ENCODE measurements at places on chromosomes 5 and 9.

DNA sequence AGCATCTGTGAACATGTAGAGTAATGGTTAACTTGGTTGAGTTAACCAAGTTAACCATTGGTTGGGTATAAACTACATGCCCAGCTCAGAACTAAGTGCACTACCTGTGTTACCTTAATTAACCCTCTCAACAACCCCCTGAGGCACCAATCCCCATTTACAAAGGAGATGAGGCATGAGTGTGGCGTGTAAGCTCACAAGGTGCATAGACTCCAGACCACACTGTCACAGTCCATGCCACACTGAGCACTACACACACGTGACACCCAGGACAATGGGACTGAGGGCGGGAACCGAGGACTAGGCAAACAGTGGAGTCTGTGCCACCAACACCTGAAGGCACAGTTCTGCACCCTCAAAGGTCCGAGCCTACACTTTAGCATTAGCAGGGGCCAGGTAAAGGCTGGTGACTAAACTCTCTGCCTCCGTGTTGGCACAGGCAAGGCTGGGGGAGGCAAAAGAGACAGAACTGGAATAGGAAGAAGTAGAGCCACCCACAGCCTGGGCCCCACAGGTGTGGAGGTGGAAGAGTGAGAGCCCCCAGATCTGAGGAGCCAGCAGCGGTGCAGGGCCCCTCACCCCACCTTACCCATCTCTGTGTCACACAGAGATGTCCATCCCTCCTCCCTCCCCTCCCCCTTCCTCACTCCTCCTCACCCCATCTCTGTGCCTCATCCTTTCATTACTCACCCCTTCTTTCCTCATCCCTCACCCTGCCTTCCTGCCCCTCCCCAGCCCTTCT lies 2.2 kb upstream of the DNAJB5 start:
- no peak for DNase-seq

- no peak for DNase-seq
These were observed 79.0 kb downstream of the FBXW11 start for GRCh38 chr5:171927345-171927941.

GRCh38 chr9:135736272-135736978 lies 34.4 kb downstream of the KCNT1 start:
- no peak for DNase-seq

DNA sequence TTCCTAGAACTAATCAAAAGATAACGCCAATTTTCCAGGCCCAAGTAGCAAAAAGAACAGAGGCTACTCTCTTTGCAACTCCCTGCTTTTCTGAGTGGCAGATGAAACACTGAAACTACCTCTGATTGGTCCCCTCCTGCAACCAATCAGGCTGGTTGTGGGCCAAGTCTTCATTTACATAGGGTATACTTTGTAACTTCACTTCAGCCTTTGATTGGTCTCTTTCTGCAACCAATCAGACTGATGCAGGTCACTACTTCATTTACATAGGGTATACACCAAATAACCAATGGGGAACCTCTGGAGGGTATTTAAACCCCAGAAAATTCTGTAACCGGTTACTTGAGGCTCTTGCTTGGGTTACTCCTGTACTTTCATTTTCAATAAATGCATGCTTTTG lies 289.6 kb downstream of the MED10 start:
- DNase-seq: no peak

- no peak for DNase-seq
These were observed 496.3 kb upstream of the GRIA1 start for GRCh38 chr5:152994033-152994680.

DNA sequence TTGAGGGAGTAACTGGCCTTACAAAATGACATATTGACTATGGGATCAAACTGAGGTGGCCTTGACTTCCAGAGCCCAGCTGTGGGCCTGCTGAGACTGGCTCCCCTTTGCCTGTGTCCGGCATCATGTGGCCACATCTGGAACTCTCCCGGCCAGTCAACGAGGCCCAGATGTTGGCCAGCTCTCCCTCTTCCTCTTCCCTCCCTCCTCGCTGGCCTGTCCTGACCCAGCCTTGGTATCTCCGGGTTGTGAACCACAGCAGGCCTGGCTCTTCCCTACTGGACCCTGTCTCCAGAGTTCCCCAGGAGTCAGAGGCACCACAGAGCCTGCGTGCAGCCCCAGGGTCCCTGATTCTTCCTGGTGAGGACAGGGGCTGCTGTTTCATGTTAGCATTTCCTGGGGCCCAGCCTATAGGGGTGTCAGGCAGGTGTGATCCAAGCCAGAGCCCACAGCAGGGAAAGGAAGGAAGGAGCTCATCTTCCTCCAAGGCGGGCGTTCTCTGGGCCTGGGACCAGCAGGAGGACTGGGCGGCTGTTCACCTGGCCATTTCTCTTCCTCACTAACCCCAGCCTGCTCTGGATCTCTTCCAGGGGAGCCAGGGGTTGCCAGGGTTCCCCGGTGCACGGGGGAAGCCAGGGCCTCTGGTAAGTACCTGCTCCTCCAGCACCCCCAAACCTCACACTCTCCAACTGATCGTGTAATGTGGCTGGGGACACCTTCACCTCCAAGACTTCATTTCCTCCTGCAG lies 81.2 kb downstream of the COL27A1 start:
- no peak for DNase-seq

GRCh38 chr9:77462066-77462465 lies 186.1 kb downstream of the GNA14 start:
- DNase-seq: no peak

DNA sequence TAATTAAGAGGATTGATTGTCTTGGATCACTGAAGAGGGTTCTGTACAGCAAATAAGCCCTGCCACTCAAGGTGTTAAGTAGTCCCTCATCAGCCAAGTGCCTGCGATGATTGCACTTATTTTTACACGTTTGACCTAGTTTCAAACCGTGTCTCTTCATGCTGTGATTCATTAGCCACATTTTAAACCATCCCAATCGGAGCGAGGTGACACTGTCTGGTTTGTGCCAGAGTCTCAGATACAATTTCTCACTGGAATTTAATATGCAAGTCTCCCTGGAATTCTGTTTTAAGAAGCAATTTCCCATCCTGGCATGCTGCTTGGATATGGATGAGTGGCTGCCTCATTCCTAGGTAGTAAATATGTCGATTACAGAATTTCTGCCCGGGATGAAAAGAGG lies 1.6 kb downstream of the INSYN2B start:
- no peak for DNase-seq

Measured in NCI-H446 (cell line).